ENCODE measurements at places on chromosomes 11 and 22. TPM values are rescaled to one million over a fixed set of nuclear protein-coding genes. Genes with fewer than 3 reads are reported as not detected.

The TSPAN18 gene
- 2.0 TPM for total RNA-seq

The PGA5 gene
- not detected for total RNA-seq

The LDHAL6A gene
- total RNA-seq, result not detected

The SCGB1C1 gene
- not detected for total RNA-seq

The SYTL2 gene
- 103 TPM for total RNA-seq

The ACAD8 gene
- total RNA-seq, result 44.5 TPM

The ANGPTL5 gene
- total RNA-seq, result not detected

The RRAS2 gene
- 82.6 TPM for total RNA-seq

The HBG1 gene
- total RNA-seq, result not detected

Data from Peyer's patch (tissue), 4 donors.